ENCODE measurements at places on chromosomes 4 and X.

DNA sequence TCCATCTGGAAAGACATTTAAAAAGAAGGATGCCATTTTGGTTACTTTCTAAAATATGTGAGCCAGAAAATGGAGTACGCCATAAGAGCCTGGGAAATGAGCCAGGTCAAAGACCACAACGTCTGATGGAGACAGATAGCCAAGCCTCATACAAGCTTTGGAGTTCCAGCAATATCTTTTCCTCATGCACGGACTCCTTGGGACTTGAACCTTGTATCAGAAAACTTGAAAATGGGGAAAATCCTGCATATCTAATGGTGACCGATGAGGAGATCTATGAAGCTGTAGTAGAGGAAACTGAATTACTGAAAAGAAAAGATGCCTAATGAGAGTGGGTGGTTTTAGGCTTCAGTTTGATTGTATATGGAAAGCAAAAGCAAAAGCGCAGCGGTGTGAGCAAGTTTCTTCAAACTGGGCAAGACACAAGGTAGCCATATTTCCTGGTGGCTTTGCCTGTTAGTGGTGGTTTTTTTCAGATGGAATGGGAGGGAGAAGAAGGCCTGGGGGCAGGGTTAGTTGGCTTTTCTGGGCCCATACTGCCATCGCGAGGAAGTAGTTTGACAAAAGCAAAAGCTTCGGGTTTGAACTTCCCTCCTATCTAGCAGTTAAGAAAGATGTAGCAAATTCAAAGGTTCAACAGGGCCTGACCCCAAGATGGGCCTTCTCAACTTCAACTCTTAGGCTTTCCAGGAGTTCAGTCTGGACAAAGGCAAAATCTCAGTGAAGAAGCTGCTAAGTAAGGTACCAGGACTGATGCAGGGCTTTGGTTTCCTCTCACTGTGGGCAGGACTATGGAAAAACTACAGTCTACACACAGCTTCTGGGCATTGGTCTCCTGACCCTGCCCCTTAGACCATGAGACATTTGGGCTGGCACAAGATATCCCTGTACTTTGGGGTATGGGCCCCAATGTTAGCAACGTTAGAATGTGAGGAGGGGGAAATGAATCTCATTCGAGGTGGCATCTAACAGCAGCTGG lies 210.0 kb upstream of the STK26 start:
- DNase-seq, result peak; percentile 47

- DNase-seq, result no peak
These were observed 464 bp downstream of the RASGEF1B start for GRCh38 chr4:81471298-81471587.

DNA sequence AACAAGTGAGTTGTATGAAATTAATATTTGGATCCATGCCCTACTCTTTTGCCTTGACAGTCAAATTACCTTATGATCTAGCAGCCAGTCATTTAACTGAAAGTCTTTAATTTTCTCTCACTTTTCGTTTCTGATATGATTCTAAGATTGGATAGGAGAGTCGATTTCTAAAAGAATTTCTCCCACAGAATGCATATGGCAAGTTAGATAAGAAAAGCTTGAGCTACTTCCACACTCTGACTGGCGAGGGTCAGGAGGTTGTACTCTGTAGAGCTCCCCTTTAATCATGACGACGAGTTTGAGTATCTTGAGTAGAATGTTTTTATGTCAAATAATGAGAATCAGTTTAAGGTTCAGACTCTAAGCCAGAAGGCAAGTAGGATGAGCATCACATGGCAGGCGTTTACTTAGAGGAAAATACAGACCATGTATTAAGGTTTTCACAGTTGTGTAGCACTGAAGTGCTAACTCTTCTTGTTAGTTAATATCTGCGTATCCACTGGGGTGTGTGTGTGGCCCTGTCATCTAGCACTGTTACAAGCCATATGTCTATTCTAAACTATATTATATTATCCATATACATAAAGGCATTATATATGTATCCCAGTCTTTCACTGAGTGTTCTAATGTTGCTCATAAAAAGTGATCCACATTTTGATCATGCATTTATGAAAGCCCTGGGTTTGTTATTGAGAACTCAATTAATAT lies 37.8 kb downstream of the LRP2BP start:
- no peak for DNase-seq

DNA sequence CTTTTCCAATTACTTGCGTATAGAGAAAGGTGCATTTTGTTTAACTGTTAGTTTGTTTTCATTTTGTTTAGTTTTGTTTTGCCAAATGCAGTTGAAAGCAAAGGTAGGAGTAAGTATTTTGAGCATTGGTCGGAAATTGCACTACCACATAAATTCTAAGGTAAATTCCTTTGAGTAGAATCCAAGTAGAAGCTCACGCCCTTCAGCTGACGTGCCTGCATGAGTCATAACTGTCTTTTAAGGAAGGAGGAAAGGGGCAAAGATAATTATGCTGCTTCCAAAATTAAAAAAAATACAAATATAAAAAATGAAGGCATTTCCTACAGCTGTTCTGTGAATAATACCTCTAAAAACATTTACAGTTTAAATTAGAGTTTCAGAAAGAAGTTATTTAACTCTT lies 110.2 kb upstream of the MYOZ2 start:
- no peak for DNase-seq

GRCh38 chr4:151703401-151703800 lies 57.4 kb downstream of the GATB start:
- no peak for DNase-seq

DNA sequence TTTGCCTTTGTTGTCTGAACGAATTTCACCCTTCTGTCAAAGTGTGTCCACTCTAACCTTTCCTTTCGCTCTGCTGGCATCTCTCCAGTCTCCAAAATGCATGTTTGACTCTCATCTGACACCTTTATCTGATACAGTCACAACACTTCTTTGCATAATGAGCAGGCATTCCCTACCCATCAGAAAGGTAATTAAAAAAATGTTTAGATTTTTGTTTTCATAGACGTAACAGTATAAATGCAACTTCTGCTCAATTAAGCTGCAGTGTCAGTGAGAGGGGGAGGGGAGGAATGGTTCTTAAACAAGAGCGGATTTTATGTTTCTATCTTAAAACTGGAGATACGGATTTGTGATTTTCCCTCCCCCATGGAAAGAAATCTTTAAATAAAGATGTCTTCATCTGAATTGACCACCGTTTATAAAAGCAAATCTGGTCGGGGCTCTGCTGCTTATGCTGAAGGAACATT lies 70.2 kb downstream of the CXXC4 start:
- DNase-seq, result no peak

DNA sequence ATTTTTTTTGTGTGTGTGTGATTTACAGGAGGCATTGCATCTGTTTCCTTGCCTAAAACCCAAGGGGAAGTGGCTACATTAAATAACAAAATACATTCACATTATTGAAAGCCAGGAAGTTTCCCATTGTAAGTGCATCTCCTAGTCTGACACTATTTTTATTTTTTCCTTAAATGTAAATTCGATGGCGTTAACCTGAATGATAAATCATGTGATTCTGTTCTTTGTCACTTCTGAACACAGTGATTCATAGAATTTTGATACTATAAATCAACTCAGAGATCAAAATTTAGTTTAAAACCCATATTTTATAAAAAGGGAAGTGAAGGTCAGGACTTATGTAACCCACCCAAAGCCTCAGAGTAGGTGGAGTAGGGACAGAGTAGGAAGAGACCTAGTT lies 258.1 kb downstream of the GABRG1 start:
- DNase-seq, result no peak

- peak; percentile 77 for DNase-seq
These were observed 567 bp downstream of the C4orf46 start for GRCh38 chr4:158670975-158671664.

GRCh38 chr4:1310031-1310795 lies 20.5 kb downstream of the MAEA start:
- DNase-seq, result no peak

All from activated naive CD4-positive, alpha-beta T cell treated with anti-CD3 and anti-CD28 coated beads, Interleukin-2, amount 50 U/mL, for 72 hours (primary cell).